ENCODE measurements at places on chromosomes 2 and 18.

DNA sequence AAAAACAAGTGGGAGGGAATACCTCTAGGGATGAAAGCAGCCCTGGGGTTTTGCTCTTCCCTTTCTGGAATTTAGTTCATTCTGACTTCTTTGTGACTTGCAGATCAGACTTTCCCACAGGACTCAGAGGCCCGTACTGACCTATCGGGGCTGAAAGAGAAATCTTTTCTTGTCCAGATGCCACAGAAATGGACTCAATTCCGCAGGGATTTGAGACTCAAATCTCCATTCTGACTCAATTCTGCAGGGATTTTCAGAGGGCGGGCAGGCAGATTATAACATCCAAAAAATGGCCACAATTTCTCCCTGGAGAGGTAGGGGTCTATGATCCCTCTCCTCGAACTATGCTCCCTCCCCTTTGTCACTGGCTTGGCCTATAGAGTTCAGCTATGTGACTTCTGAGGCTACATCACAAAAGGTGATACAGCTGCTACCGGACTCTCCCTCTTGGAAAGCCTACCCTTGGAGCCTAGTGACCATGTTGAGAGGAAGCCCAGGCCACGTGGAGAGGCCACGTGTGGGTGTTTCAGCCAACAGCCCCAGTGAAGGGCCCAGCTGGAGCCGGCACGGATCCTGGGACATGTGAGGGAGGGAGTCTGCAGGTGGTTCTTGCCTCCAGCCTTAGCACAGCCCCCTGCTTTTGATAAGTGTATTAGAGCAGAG, 4.8 kb upstream of the EFHD1 start:
- no peak for DNase-seq

DNA sequence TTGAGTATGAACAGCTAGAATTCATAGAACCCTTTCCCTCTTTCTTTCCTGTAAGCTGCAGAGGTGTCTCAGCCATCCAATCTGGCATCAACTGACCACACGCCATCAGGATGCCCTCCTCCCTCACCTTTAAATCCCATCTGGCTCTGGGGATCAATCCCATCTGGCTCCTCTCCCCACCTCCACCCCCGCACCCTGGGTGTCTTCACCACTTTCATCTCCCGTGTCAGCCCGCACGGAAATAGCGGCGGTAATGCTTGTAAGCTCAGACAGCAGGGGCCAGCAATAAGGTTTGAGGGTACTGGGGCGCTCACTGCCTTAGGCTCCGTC, 508 bp upstream of the TUBA4B start:
- DNase-seq = no peak

- no peak for DNase-seq
These were observed 54.6 kb upstream of the COBLL1 start for GRCh38 chr2:164896226-164896625.

GRCh38 chr2:170088776-170089175, 89.2 kb upstream of the MYO3B start:
- DNase-seq = no peak

GRCh38 chr2:15557887-15558311, 3.2 kb downstream of the NBAS start:
- DNase-seq = no peak

DNA sequence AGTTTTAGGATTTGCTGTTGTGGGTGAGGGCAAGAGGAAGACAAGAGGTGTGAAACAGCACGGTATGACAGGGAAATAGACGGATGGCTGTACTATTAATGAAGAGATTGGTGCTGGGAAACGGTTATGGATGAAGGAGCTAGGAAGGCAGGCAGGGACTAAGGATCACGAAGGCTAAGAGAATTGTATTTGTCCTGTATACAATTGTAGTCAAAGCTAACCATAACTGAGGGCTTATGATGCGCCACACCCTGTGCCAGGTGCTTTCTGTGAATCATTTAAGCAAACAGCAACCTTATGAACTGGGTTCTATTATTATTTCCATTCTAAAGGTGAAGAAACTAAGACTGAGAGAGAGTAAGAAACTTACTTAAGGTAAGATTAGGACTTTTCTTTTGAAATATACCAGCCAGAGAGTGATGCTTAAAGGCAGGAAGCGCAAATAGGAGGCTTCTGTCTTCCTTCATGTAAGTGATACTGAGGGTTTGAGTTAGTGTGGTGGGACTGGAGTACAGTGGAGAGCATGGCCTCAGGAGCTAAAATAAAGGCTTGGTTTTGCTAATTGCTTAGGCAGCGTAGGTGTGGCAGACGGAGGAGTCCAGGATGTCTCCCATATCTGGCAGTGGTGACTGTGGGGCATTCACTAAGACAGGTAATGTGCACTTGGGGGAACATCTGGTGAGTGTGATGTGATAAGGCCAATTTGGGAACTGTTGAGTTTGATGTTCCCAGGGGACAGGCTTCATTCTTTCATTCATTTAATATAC, 85.8 kb downstream of the PLEKHM3 start:
- no peak for DNase-seq
